ENCODE measurements at places on chromosomes 6 and 20.

- no peak for DNase-seq
Observed at GRCh38 chr6:130680116-130680515, 147.1 kb upstream of the SMLR1 start.

DNA sequence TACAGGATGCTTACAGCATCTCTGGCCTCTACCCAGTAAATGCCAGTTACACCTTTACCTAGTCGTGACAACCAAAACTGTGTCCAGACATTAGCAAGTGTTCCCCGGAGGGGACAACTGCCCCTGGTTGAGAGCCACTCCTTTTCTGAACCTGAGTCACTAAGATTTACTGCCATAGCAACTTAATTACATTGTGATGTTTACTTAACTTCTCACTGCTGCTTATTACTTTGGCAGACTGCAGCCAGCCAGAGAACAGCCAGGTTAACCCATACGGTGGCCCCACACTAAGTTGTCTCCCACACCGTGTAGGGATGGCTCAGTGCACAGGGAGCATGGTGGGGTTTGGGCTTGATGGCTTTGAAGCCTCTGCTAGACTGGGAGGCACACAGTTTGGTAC lies 204.7 kb upstream of the SULF2 start:
- DNase-seq: no peak

GRCh38 chr6:127997496-127998164 lies 96.8 kb upstream of the THEMIS start:
- DNase-seq: no peak

DNA sequence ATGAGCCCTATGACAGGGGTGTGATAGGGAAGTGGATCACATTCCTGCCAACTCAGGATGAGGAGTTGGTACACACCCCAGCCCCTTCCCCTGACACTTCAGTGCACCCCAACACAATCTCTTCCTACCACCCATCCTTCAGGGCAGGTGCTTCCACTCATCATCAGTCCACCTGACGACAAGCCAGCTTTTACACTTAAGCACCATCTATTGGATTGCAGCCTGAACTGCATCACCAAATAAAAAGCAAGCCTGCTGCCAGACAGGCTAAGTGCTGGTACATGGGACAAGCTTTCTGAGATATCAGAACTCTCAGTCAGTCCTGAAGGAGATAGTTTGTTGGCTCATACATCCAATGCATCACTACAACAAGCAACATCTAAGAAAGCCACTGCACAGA lies 69.0 kb upstream of the TMEM200A start:
- DNase-seq: no peak

DNA sequence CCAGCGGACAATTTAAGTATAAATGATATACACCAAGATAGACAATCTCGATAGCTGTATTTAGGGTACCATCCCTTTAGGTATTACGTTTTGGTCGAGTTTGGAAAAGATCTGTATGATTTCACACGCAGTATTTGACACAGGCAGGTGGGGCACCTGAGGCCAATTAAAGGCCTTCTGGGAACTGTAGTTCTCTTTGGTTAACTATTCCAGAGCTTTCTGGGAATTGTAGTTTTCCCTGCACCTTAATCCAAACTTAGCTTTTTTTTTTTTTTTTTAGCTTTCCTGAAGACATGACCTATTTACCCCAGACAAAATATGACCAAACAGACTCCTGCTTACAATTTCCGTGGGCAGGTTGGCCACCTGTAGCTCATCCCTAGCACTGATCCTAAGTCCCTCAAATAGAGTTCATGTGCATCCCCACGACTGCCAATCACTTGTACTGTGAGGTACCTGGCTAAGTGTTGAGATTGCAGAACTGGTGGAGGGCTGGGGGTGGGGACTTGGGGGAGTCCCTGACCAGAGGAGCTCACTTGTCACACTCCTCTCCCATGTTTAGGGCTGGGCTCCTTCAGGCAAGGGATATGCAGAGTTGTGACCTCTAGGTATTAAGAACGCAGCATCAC lies 999 bp upstream of the EHMT2 start:
- DNase-seq: no peak

DNA sequence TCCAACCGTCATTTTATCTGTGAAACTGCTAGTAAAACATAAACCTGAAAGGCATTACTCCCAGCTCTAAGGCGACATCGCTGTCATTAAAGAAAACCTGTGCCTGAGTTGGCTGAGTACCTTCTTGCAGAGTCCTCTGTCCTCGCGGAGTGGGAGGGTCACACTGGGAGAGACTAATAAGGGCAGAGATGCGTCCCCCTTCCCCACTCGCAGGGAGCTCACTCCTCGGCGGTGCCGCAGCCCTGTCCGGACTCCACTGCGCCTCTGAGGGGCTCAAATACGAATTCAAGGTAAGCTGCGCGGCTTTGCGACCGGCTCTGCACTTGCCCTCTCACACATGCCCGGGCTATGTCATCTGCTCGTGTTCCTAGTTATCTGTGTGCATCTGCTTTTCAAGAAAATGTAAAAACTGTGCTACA lies at the start of gene COL19A1:
Gene COL19A1 (plus strand): TSS at position 206 of the 419 bp plus-strand sequence. CDS start 13,012 bp downstream, outside the sequence.
- no peak for DNase-seq

DNA sequence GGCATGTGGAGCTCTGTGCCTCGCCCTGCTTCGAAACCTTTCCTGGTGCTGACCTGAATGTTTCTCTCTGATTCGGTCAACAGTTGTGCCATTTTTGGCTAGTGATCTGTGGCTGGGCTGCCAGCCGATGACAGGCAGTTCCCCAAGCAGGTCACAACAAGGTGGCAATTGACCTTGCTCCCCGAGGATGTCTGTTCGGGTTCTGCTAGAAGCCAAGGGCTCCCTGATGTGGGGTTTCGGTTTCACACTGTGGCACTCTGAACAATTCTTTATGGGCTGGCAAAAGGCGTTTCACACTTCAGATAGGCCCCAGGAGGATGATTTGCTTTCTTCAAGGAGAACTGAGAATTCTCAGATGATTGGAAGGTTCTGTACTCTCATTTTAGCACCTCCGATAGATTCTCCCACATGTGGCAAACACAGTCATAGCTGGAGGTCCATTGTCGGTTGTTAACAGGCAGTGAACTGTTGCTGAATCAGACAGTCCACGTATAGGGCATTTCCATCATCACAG lies 135.6 kb downstream of the SLC24A3 start:
- DNase-seq: no peak

- DNase-seq: no peak
Observed at GRCh38 chr6:136188486-136188885, 61.6 kb downstream of the MTFR2 start.

DNA sequence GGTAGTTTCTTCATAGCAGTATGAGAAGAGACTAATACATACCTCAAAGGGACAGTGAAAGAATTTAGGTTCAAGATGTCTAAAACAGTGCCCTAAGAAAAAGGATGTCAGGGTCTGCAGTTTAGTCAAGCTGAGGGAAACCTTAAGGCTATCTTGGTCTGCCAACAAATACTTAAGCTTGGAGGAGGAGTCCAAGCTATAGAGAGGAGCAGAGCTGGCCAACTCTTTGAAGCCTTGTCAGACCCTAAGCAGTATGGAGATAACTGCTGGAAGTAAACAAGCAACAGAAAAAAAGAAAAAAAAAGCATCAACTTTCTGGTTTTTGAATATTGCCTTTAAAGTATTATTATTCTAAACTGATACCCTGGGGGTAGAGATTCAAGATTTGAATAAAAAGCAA lies 1518.1 kb downstream of the GRIK2 start:
- no peak for DNase-seq

DNA sequence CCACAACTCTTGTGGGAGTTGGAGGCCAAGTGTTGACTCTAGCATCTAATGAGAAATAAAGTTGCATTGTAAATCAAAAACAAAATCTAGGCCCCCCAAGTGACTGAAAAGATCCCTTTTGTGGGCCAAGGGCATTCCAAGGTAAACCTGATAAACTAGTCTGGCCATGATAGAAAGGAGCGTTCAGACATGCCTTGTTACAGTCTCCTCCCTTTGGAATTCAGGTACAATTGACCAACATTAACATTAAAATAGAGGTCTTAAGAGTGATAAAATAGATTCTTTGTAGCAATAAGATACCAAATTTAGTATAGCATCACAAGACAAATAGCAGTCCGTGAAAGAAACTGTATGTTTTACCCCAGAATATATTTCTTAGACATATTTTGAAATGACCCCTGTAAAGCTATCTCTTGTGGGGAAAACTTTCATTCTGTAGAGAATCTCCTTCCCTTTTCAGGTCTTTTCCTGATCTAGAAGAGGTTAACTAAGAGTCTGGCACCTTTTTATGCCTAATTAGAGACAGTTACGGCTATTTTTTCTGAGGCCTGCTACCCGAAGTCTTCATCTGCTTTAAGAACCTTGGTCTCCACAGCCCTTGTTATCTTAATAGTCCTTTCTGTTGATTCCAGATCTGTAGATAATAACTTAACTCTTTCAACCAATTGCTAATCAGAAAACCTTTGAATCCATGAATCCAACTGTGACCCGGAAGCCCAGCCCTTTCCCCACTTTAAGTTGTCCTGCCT lies 495.4 kb upstream of the MMS22L start:
- DNase-seq: no peak

GRCh38 chr6:22899426-22899825 lies 330.1 kb downstream of the HDGFL1 start:
- no peak for DNase-seq

- no peak for DNase-seq
Observed at GRCh38 chr6:92790381-92790780, 629.0 kb downstream of the EPHA7 start.

DNA sequence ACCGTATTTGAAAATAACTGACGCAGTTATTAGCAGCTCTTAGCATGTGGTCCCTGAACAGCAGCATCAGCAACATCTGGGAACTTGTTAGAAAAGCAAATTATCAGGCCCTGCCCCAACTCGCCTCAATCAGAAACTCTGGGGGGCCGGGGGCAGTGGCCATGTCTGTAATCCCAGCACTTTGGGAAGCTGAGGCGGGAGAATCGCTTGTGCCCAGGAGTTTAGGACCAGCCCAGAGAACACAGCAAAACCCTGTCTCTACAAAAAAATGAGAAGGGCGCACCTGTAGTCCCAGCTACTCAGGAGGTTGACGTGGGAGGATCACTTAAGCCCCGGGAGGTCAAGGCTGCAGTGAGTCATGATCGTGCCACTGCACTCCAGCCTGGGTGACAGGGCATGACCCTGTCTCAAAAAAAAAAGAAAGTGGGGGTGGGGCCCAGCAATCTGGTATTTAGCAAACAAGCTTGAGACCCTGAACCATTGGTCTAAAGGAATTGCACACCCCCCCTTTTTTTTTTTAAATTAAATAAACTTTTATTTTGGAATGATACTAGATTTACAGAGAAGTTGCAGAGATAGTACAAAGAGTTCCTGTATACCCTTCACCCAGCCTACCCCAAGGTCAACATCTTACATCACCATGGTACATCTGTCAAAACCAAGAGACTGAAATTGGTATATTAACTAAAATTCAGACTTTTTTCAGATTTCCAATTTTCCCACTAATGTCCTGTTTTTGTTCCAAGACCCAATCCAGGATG lies 6.7 kb downstream of the SRXN1 start:
- DNase-seq: no peak

GRCh38 chr6:3849681-3850450 lies 693 bp downstream of the FAM50B start:
- no peak for DNase-seq

GRCh38 chr20:51481341-51481914 lies 61.1 kb downstream of the NFATC2 start:
- DNase-seq: no peak

DNA sequence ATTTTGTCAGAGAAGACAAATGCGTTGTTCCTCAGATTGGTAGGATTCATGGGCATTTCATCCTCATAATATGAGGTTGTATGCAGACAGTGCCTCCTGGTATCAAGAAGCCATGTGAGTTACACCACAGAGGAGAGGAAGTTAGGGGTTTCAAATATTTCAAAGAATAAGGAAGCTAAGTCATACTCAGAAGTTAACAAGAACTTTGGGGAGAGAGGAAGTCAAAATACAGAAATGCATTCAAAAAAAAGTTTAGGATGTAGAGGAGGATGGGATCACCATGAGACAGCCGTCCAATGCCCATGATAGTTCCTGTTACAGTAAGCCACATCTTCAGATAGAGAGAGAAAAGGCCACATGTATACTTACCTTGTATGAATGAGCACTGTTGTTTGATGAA lies 22.3 kb downstream of the HLA-DOB start:
- DNase-seq: no peak

GRCh38 chr6:143160015-143160414 lies 99.3 kb downstream of the AIG1 start:
- no peak for DNase-seq

- DNase-seq: no peak
Observed at GRCh38 chr6:56758553-56758952, 115.9 kb upstream of the DST start.

DNA sequence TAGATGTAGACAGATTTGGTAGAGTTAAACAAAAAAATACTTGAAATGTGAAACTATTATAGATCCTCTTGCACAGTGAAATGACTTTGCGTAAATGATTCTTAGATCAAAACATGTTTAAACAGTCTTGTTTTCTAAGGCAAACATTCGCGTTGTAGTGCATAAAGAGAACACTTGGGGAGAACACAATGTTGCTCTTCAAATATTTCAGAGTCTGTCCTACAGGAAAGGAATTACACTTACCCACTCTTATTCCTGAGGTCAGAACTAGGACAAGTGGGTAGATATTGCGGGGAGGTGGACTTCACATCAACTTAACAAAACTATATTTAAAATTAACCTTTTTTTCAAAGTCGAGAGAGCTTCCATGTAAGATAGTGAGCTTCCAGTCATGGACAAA lies 183.5 kb upstream of the PCSK2 start:
- no peak for DNase-seq

DNA sequence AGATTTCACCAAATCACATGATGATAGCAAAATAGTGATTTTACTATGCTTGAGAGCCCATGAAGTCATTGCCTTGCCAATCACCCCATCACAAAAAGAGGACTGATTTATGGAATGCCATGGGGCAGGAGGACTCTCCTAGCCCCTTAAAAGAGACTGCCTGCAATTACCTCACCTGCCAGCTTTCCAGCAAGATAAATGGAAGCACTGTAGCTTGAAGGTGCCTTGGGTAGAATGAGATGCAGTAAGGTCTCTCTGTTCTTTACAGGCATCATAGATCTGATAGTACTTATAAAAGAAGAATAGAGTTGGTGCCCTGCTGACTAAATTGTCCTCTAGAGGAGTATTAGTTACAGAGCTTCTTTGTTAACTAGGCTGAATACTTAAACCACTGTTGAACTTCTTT lies 242.3 kb downstream of the TMEM242 start:
- no peak for DNase-seq

GRCh38 chr20:15256676-15257568 lies 919.5 kb upstream of the FLRT3 start:
- DNase-seq: no peak

DNA sequence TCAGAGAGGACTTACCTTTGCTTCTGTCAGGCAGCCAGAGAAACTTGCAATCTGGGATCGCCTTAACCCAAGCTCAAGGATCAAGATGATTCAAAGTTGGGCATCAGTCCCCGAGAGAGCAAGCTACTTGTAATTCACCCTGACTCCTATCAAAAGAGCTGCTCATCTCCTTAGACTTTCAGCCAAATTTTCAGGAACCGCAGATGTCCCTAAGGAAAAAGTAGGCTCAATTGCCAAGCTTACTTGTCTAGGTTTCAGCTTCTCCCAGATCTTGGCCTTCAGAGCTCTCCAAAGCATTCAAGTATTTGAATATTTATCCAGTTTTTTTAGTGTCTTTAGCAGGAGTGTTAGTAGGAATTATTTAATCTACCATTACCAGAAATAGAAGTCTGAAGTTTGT lies 434.1 kb upstream of the MMS22L start:
- DNase-seq: no peak
